HFFc6 (cell line): ENCODE measurements at places on chromosomes 12 and 14.

DNA sequence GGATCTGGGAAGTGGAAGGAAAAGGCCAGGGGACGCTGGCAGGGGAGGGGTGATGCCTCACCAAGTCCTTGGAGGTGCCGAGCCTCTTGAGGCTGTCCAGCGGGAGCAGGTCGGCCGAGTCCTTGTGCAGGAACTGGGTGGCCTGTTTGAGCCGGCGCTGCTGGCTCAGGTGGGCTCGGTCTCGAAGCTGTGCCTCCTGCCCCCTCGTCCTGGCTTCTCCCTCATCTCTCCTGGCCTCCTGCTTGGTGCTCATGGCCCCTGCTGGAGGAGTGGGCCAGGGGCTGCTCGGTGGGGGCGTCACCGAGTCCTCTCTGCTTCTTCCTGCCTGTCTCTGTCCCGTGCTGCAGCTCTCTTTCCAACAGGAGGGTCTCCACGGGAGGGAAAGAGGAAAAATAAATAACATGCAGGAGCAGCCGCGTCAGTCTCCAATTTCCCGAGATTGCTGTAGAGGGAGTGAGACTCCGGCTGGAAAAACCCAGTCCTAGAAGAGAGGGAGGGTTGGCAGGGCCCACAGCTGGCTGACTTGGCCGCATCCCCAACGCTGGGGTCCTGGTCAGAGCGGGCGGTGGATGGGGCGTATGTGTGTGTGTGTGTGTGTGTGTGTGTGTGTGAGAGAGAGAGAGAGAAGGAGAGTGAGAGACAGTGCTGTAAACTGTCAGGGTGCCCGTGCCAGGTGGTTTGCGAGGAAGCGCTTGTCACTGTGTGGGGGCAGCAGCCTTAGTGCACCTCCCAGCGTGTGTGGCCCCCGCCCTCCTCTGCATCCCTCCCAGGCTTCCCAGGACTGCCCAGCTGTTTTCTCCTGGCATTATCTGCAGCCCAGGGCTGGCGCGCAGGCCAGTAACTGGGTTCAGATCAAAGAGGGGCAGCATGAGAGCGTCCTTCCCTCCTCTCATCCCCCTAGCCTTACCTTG, at the start of gene NRIP2:
TSS of gene NRIP2 (minus strand) at position 455 of the 911 bp plus-strand sequence. CDS start at position 403, 52 bp downstream.
- peaks cover 10% of the 10 kb centered on the region for H3K27me3 ChIP-seq
- H3K4me3 ChIP-seq: peak within 1 kb of the TSS; percentile 62
- H3K4me1 ChIP-seq: peaks cover 12% of the 10 kb centered on the region; the same call in 1 of the 2 replicates
- no peak for DNase-seq
- H3K27ac ChIP-seq: no peak within 1 kb of the TSS
- H3K36me3 ChIP-seq: peaks cover 5% of the 10 kb centered on the region; the same call in 1 of the 2 replicates

- no peak overlapping the region for H3K27ac ChIP-seq
- H3K4me1 ChIP-seq: peaks cover 15% of the 10 kb centered on the region
- H3K4me3 ChIP-seq: no peak overlapping the region; the same call in 1 of the 2 replicates
- no peak for DNase-seq
- no peaks in the 10 kb centered on the region for H3K36me3 ChIP-seq
Measured at GRCh38 chr12:19412844-19413243, 26.4 kb upstream of the AEBP2 start.

GRCh38 chr12:122079033-122079531, 526 bp downstream of the MLXIP start:
- peaks cover 5% of the 10 kb centered on the region; the same call in 1 of the 2 replicates for H3K36me3 ChIP-seq
- peak overlapping the region; percentile 91 for H3K4me3 ChIP-seq
- H3K27me3 ChIP-seq: no peaks in the 10 kb centered on the region; the same call in 1 of the 2 replicates
- H3K27ac ChIP-seq: peak overlapping the region; percentile 88
- peaks cover 37% of the 10 kb centered on the region for H3K4me1 ChIP-seq
- no peak for DNase-seq

- H3K4me3 ChIP-seq: no peak overlapping the region
- H3K27me3 ChIP-seq: no peaks in the 10 kb centered on the region
- DNase-seq: no peak
- no peak overlapping the region for H3K27ac ChIP-seq
- H3K4me1 ChIP-seq: peaks cover 55% of the 10 kb centered on the region
- H3K36me3 ChIP-seq: peaks cover 52% of the 10 kb centered on the region
Measured at GRCh38 chr14:71339650-71340415, 432.6 kb downstream of the PCNX1 start.

GRCh38 chr12:90023207-90023900, 314.7 kb upstream of the ATP2B1 start:
- H3K36me3 ChIP-seq: no peaks in the 10 kb centered on the region
- DNase-seq: no peak
- peaks cover 40% of the 10 kb centered on the region for H3K4me1 ChIP-seq

DNA sequence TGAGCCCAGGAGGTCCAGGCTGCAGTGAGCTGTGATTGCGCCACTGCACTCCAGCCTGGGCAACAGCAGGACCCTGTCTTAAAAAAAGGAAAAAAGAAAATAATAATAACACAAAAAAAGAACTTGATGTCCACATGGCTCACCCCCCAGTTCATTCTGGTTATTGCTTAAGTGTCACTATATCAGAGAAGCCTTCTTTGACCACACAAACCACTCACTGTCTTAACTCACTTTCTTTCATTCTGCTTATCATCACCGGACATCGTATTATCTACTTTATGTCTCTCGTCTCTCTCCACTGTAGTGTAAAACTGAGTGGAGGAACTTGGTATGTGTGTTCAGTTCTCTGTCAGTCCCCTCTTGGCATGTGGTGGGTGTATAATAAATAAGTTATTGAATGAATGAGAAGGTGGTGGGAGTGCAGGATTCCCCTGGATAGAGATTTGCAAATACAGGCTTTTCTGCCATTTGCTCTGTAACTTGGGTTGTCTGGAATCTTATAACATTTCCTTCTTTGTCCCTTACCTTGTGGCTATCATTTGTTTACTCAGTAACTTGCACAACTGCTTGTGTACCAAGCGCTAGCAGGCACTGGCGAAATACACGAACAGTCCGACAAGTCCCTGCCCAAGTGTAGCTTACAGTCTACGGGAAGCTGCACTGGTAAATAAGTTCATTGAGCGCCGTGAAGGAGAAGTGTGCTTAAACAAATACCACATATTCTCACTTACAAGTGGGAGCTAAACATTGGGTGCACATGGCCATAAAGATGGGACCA, 86.6 kb upstream of the TRAF3 start:
- H3K27me3 ChIP-seq: no peaks in the 10 kb centered on the region; the same call in 1 of the 2 replicates
- H3K4me3 ChIP-seq: no peak overlapping the region
- H3K27ac ChIP-seq: no peak overlapping the region
- no peaks in the 10 kb centered on the region for H3K36me3 ChIP-seq

DNA sequence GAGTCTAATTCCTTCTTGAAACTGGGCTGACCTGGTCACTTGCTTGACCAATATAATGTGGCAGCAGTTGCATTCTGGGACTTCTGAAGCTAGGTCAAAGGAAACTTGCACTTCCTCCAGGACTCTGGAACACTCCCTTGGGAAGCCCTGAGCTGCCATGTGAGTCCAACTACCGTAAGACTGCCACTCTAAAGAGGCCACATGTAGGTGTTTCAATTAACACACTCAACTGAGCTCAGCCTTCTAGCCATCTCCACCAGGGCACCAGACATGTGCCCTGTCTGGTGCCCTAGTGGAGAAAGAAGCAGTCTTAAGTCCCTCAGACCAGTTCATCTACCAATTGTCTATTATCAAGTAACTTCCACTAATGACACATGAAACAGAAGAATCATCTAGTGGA, 6.1 kb upstream of the TEP1 start:
- no peak for DNase-seq
- peaks cover 7% of the 10 kb centered on the region for H3K4me1 ChIP-seq
- peaks cover 2% of the 10 kb centered on the region for H3K27me3 ChIP-seq
- H3K36me3 ChIP-seq: no peaks in the 10 kb centered on the region
- H3K27ac ChIP-seq: no peak overlapping the region
- no peak overlapping the region for H3K4me3 ChIP-seq

GRCh38 chr12:28899951-28900350, 249.1 kb upstream of the FAR2 start:
- H3K4me3 ChIP-seq: no peak overlapping the region
- no peaks in the 10 kb centered on the region for H3K36me3 ChIP-seq
- no peak for DNase-seq
- no peak overlapping the region for H3K27ac ChIP-seq
- no peaks in the 10 kb centered on the region for H3K27me3 ChIP-seq

- peak overlapping the region; percentile 20; the same call in 1 of the 2 replicates for H3K4me3 ChIP-seq
- peaks cover 21% of the 10 kb centered on the region for H3K4me1 ChIP-seq
- no peaks in the 10 kb centered on the region for H3K27me3 ChIP-seq
- peak overlapping the region; percentile 58; the same call in 1 of the 2 replicates for H3K27ac ChIP-seq
- DNase-seq: no peak
- peaks cover 36% of the 10 kb centered on the region for H3K36me3 ChIP-seq
Measured at GRCh38 chr12:11863478-11863906, 207.2 kb upstream of the BCL2L14 start.

GRCh38 chr12:110921262-110921661, 883 bp upstream of the MYL2 start:
- no peak overlapping the region for H3K4me3 ChIP-seq
- H3K27me3 ChIP-seq: peaks cover 30% of the 10 kb centered on the region
- peak; percentile 8 for DNase-seq
- H3K27ac ChIP-seq: no peak overlapping the region
- peaks cover 17% of the 10 kb centered on the region; the same call in 1 of the 2 replicates for H3K4me1 ChIP-seq

- peak; percentile 48 for DNase-seq
- H3K36me3 ChIP-seq: no peaks in the 10 kb centered on the region
- peak overlapping the region; percentile 54 for H3K4me3 ChIP-seq
- peaks cover 46% of the 10 kb centered on the region for H3K4me1 ChIP-seq
- H3K27ac ChIP-seq: peak overlapping the region; percentile 10
Measured at GRCh38 chr12:89775063-89775985, 66.7 kb upstream of the ATP2B1 start.

DNA sequence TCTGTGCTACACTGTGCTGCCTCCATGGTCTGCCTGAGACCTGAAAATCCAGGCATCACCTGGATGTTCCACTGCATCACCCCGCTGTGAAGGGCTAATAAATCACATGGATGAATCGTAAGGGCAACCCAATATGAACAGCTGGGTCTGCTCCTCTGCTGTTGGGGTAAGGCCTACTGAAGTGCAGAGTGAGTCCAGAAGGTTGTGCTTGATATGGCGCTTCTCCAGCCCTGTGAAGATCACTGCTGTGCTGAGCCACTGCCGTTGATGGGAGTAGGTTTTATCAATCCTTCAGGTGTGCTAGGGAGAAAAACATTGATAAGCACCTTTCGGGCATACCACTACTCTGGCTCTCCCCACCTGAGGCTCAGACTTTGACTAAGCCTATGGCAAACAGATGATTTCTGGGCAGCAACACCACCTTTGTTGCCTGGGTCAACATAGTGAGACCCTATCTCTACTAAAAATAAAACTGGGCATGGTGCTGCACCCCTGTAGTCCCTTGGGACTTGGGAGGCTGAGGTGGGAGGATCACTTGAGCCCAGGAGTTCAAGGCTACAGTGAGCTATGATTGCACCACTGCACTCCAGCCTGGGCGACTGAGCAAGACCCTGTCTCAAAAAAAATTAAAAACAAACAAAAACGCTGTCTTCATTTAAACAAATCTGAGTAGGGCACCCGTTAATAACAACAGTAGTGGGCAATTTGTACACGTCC, 1.7 kb downstream of the ACVRL1 start:
- no peaks in the 10 kb centered on the region for H3K36me3 ChIP-seq
- peaks cover 4% of the 10 kb centered on the region; the same call in 1 of the 2 replicates for H3K27me3 ChIP-seq
- no peak overlapping the region for H3K27ac ChIP-seq
- H3K4me1 ChIP-seq: peaks cover 59% of the 10 kb centered on the region

GRCh38 chr12:5242440-5242839, 189.5 kb upstream of the NTF3 start:
- H3K4me1 ChIP-seq: no peaks in the 10 kb centered on the region
- peaks cover 20% of the 10 kb centered on the region for H3K27me3 ChIP-seq
- DNase-seq: no peak
- no peak overlapping the region for H3K27ac ChIP-seq
- H3K4me3 ChIP-seq: no peak overlapping the region
- H3K36me3 ChIP-seq: no peaks in the 10 kb centered on the region

DNA sequence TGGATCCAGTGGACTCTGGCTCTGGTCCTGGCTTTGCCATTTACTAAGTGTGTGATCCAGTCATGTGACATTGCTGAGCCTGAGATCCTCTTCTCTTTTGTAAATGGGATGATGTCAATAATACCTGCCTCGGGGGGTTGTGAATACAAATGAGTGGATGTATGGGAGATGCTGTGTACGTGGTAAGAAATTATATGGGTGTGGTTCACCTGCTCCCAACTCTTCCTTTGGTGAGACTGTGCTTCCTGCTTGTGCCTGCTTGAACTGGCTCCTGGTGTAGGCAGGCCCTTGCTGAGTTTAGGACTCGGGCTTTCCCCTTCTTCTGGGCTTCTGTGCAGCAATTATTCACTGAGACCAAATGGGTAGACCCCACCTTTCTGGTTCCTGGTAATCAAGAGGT, 189.5 kb upstream of the FRMD6 start:
- H3K27me3 ChIP-seq: no peaks in the 10 kb centered on the region
- no peak for DNase-seq
- peaks cover 55% of the 10 kb centered on the region for H3K4me1 ChIP-seq
- H3K36me3 ChIP-seq: no peaks in the 10 kb centered on the region
- no peak overlapping the region for H3K4me3 ChIP-seq

GRCh38 chr12:70178038-70178437, 65.2 kb upstream of the CNOT2 start:
- peaks cover 2% of the 10 kb centered on the region; the same call in 1 of the 2 replicates for H3K27me3 ChIP-seq
- H3K27ac ChIP-seq: no peak overlapping the region
- no peaks in the 10 kb centered on the region for H3K4me1 ChIP-seq
- H3K4me3 ChIP-seq: no peak overlapping the region
- no peaks in the 10 kb centered on the region for H3K36me3 ChIP-seq

GRCh38 chr12:95796225-95796981, 5.8 kb upstream of the NTN4 start:
- H3K27ac ChIP-seq: no peak overlapping the region
- no peak overlapping the region for H3K4me3 ChIP-seq
- no peaks in the 10 kb centered on the region; the same call in 1 of the 2 replicates for H3K27me3 ChIP-seq

GRCh38 chr14:91586410-91586809, 76.3 kb upstream of the PPP4R3A start:
- H3K27ac ChIP-seq: no peak overlapping the region
- H3K27me3 ChIP-seq: peaks cover 5% of the 10 kb centered on the region
- no peaks in the 10 kb centered on the region for H3K36me3 ChIP-seq

DNA sequence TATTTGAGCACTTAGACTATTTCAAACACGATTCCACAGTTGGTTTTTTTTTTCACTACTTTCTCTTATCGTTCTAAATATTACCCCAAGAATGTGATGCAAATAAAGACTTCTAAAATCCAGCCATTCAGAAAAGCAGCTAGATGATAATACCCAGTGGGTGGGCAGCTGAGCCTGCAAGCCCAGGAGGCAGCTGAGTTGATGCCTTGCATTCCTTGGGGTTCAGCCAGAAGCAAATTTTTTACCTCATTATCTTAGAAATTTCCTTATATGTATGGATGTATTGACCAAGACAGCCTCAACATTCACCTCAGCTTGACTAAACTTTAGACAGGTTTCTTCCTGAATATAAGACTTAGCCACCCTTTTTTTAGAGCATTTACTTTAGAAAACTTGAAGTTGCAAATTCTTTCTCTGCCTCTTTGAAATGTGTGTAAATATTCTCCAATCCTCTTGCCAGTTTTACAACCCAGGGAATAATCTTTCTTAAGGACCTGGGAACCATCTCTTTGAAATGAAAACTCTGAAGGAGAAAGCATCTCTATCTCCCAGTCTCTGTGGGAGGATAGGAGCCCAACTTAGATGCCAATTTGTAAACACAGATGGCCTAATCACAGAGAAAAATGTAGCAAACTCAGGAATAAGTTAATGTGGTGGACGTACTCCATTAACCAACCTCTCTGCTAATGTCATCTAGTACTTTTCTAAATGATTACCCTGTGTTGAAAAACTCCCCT, 52.2 kb upstream of the ANP32D start:
- no peak overlapping the region for H3K27ac ChIP-seq
- H3K4me1 ChIP-seq: no peaks in the 10 kb centered on the region
- H3K36me3 ChIP-seq: no peaks in the 10 kb centered on the region
- no peak for DNase-seq

- no peak for DNase-seq
- no peaks in the 10 kb centered on the region for H3K27me3 ChIP-seq
- no peak overlapping the region for H3K4me3 ChIP-seq
- H3K27ac ChIP-seq: no peak overlapping the region
- peaks cover 28% of the 10 kb centered on the region for H3K36me3 ChIP-seq
Measured at GRCh38 chr12:68699486-68699885, 12.7 kb downstream of the NUP107 start.
